ENCODE measurements at places on chromosomes 3 and 15.

DNA sequence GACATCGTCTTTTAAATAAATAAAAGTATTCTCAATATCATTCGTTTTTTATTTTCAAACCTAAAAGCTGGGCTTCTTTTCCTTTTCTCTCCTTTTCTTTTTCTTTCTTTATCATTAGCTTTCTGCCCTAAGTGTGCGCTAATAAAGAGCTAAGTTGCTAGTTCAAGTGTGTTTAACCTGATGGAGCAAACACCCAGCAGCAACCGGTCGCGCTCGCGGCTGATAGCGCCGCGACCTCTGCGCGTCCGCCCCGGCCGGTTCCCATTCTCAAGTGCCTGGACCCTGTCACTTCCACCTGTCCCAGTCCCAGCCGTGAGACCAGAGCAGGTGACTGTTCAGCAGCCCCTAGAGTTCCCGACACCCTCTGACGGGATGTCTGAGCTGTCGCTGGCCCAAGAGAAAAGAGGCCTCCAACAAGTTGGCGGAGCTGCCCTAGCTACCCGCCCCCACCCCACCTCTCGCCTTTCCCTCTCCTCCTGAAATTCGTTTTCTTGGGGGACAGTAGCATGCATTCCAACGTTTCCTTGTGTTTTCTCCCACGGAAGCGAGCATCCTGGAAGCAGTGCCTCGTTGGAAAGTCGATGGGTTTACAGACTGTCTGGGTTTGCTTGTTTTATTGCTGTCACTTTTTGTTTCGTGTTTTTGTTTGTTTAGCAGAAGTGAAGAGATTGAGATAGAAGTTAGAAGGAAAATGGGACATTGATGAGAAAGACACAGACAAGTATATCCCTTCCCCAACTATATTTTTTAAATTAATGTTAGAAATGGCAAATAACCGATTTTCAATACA lies 3.1 kb upstream of the MECOM start:
- DNase-seq: no peak

GRCh38 chr3:184786280-184786941 lies 25.6 kb upstream of the VPS8 start:
- no peak for DNase-seq

DNA sequence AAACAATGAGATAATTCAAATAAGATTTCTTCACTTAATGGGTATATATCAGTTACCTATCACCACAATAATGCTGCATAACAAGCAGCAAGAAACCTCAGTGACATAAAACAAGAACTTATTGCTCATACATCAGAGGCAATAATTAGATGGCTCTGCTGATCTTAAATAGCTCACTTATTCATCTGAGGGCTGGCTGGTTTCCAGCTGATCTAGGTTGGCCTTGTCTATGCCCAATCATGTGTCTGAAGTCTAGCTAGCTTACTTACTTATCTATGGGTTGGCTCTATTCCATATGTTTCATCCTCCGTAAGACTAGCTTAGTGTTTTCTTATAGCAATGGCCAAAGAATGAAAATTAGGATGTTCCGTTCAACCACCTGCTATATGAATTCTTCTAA lies 109.4 kb upstream of the AGTR1 start:
- DNase-seq: no peak

DNA sequence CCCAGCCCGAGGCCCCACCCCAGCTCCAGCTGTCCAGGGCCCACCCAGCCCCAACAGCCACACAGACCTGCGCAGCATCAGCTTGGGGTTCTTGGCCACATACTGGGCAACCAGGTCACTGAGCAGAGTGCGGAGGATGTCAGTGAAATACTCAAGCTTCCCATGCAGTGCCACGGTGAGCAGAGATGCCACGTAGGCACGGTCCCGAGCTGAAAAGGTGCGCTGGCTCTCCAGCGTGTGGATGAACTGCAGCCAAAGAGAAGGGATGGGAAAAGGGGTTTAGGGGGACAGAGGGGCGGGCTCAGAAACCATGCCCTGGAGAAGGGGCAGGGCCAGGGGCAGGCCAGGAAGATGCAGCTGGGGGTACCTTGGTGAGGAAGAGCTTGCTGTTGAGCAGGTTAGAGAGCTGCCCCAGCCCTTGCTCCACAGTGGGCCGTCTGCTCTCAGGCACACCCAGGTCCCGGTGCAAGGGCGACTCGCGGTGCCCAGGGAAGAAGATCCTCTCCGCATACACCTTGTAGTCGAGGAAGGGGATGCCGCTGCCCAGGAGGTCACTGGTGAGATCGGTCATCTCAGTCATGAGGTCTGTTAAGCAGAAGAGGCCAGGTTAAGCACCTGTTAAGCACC lies 17.4 kb downstream of the PLXNB1 start:
- no peak for DNase-seq

DNA sequence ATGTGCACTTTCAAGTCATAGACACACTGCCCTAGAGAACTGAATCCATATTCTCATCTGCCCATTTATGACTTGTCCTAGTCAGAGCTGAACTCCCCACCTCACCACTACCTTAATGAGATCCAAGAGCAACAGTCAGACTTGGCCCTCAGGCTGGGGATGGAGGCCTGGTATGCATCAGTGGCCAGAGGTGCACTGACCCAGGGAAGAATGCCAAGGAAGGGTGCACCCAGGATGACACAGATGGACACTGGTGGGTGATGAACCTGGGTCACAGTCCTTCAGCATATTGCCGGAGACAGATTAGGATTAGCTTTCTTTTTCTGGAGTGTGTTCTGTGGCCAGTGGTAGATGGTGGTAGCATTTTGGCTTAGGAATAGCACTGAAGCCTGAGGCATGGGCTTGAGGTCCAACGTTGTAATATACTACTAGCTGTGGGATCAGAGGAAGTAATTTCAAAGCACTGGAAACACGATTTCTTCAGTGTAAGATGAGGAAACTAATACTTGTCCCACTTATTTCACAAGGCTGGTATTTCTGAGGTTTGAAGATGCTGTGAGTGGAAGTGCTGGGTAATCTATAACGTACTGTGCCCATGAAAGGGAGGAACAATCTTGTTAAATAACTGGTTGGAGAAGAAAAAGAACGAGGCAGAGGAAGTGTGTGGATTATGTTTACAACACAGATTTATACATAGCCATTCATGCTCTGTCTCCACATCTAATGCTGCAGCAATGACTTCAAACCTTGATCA lies 265.0 kb downstream of the THRB start:
- DNase-seq: no peak

DNA sequence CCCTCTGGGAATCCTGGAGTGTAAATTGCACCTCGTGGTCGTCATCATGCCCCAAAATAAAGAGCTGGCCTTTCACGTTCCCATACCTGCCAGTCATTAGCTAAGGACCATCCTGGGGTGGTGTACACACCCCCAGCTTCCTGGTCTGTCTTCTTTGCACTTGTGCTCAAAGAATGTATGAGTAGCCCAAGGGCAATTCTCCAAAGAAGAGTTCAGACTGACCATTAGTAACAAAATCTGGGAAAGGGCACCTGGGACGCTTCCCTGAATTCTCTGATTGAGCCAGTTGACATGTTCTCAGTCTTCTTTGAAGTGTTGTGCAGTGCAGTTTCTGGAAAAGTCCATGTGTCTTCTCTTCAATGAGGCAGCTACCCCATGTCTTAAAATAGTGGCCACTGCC lies 34.8 kb downstream of the FAM3D start:
- no peak for DNase-seq

DNA sequence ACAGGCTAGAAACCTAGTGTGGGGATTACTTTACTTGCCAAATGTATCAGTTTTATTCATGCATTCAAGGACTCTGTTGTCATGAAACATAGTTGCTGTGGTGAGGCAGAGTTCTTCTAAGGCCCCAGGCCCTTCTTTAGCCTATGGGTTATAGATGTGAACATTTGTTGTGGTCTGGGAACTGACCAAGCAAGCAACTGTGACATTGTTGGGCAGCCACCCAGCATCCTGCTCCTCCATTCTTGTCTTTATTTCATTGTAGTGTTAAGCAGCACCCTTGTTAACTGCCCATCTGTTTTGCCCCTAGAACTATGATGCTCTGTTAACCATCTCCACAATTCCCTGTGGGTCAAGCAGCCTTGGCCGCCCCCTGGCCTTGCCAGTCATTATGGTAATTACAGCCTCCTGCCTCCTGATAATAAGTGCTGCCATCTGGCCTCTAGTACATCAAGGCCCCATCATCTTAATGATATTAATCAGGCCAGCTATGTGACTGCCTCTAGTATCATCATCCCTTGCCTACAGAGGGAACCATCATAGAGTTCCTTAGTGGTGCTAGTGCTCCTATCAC lies 12.2 kb upstream of the IFT57 start:
- no peak for DNase-seq

DNA sequence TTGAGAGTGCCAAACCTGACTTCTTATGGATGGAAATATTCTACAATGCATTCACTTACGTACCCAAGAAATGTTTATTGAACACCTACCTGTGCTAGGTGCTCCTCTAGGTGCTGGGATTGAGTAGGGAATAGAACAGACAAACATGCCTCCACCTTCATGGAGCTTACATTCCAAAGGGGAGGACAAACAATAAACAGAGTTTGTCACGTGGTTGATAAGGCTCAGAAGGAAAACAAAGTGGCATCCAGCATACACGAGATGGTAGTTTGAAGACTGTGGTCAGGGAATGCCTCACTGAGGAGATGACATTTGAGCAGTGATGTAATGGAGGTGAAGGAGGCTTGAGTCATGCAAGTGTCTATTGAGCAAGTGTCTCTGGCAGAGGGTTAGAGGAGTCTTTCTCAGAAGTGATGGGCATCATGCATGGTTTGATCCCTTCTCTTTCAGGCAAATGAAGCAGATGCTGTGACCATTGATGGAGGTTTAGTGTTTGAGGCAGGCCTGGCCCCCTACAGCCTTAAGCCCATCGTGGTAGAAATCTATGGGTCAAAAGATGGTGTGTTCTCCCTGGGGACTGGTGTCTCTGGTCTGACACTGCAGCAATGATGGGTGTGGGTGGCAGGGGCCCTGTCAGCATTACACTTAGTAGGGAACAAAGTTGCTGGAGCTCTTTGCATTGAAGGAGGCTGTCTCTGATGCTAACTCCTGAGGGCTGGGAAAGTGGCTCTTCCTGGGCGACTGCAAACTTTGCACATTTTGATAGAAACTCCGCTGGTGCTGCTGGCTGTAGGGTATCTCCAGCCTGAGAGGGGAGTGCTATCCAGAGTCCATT lies 29.7 kb upstream of the TOPBP1 start:
- DNase-seq: no peak

DNA sequence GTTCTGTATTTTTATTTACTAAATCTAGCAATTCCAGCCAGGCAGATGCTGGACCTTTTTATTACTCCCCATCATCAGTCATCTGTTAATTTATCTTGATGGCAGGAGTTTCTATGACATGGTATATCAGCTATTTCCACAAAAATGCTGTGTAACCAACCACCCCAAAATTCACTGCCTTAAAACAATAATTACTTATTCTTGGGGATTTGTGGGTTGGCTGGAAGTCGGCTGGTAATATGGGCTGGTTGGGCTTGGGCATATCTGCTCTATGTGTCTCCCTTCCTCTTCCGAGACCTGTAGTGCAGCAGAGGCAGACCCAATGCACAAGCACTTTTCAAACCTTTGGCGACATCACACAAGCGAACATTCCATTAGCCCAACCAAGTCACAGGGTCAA lies 92.1 kb upstream of the UBE2E1 start:
- DNase-seq: no peak

DNA sequence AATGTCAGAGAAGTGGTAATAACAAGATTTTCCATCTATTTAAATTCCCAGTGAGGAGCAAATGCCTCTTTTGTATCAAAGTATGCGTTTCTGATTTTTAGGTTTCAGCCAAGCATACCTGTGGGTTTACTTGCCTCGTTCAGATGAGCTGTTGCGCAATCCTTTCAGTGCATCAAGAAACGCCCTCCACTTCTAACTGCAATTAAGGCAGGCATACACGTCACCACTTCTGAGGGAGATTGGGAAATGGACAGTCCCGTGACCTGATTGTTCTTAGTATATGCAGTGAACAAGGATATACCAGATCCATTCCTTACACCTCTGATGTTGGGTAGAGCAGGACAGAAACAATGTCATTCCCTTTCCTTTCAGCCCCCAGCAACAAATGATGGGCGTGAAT lies 219.0 kb downstream of the ITPR1 start:
- DNase-seq: peak; percentile 64

- no peak for DNase-seq
Measured at GRCh38 chr3:168889666-168890065, 773.8 kb downstream of the MECOM start.

- DNase-seq: no peak
Measured at GRCh38 chr3:51379746-51380455, 5.2 kb upstream of the MANF start.

DNA sequence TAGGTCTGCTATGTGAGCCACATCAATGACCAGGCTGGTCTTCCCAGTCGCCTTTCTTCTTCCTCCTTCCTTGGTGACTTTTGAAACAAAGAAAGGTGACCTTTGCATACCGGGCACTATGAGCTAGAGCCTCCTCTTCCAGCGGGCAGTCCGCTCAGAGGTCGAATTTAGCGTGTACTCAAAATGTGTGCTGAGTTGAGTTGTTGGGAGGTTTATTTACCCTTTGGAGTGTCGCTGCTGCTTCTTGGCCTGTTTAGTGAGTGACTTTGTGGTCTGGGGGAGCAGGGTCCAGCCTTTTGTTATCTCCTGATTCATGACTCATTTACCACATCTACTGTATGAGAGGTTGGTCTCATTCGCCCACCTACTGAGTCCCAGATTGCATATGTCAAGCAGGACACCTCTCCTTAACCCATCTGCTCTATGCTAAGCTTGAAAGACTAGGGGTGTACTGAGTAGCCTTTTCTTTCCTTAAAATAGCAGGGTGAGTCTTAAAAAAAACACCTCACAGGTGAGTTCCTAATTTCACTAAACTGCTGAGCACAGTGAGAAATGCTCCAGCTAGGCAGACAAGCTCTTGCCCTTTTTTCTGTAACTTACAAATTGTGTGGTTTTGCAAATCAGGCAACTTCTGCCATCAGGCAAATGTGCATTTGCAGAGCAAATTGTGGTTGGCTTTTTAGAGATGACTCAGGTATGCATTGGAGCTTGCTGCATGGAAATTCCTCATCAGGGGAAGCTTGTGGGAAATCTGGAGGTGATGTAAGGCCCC lies 3.2 kb upstream of the SIAH2 start:
- DNase-seq: no peak

DNA sequence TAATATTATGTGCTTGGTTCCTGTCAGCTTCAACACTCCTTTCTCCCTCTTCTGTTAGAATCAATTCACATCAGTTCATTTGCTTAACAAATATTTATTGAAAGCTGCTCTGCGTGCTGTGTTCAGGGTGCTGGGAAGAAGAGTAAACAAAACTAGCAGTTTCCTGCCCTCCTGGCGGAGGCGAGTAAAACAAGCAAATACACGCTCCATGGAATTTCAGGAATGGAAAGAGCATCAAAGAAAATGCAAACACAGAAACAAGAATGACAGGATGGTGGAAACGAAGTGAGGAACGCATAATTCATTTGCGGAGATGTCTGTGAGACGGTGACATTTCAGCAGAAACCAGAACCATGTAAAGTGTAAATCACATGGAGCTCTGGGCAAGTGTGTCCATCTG lies 49.4 kb upstream of the SPTSSB start:
- DNase-seq: peak; percentile 82

GRCh38 chr3:128548426-128549282 lies 55.7 kb upstream of the GATA2 start:
- no peak for DNase-seq

- DNase-seq: no peak
Measured at GRCh38 chr3:97949110-97949485, 23.1 kb downstream of the RIOX2 start.

GRCh38 chr3:187382609-187383151 lies 14.5 kb downstream of the RTP4 start:
- DNase-seq: no peak

- no peak for DNase-seq
Measured at GRCh38 chr15:63202861-63203260, 13.5 kb downstream of the RAB8B start.

GRCh38 chr3:161475905-161476304 lies 20.7 kb upstream of the OTOL1 start:
- no peak for DNase-seq

- DNase-seq: peak; percentile 16
Measured at GRCh38 chr3:94004301-94004910, 24.0 kb downstream of the STX19 start.
